ENCODE measurements at places on chromosomes 7 and 10. TPM values are rescaled to one million over a fixed set of nuclear protein-coding genes. Genes with fewer than 3 reads are reported as not detected.

Gene VIPR2
- 10.2 TPM for total RNA-seq

Gene DDC
- total RNA-seq = not detected

Gene DRGX
- total RNA-seq = 17.8 TPM

Gene FAM131B
- total RNA-seq = 0.22 TPM

Gene ST8SIA6
- not detected for total RNA-seq

Gene TMEM270
- total RNA-seq = not detected
